ENCODE measurements at places on chromosomes 13 and 19.

DNA sequence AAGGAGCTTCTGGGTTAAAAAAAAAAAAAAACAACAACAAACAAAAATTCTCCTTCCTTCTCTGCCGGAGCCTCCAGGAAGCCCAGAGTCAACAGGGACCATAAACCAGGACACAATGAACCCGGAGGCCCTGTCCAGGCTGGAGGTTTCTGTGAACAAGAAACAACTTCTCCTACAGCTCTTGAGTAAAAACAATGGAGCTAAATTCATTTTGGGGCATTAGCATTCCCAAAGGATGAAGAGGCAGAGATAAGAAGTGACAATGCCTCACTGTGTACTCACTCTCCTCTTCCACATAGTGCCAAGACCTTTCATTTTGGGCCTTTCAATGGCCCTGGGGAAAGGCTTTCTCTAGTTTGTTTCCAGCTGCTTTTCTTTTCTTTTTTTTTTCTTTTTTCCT lies 9.0 kb downstream of the RHPN2 start:
- DNase-seq, result no peak

DNA sequence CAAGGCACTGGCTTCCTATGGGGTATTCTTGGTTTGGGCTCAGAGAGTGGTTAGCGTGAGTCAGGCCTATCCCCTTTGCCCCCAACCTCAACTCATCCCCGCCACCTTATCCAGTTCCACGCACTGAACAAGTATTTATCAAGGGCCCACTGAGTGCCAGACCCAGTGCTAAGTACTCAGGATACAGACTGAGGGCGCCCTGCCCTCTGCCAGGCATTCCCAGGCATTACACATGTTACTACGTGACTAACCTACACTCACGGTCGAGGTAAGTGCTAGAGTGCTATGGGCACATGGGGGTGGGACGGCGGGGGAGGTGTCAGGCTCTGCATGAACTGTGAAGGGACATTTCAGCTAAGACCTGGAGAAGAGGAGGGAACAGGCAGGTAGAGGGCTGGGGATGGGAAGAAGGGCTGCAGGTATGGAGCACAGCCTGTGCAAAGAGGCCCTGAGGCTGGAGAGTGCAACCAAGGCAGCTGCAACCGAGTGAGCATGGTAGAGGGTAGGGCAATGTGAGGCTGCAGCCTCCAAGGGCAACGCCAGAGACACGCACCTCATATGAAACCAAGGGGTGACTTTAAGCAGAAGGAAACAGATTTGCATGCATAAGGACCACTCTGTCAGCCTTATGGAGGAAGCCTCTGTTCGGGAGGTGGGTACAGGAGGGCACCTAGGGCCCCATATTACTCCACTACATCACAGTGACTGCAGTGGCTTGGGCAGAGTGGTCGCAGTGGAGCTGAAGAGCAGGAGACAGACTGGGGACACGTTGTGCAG lies 22.5 kb downstream of the DHRS12 start:
- DNase-seq, result no peak

DNA sequence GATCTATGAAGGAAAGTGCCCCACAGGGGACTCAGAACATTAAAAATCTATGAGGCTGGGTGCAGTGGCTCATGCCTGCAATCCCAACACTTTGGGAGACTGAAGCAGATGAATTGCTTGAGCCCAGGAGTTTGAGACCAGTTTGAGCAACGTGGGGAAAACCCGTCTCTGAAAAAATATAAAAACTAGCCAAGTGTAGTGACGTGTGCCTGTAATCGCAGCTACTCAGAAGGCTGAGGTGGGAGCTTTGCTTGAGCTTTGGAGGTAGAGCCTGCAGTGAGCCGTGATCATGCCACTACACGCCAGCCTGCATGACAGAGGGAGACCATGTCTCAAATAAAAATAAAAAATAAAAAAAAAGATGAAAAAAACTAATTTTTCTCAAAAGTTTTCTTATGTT lies 1070.6 kb downstream of the PCDH9 start:
- DNase-seq, result no peak

DNA sequence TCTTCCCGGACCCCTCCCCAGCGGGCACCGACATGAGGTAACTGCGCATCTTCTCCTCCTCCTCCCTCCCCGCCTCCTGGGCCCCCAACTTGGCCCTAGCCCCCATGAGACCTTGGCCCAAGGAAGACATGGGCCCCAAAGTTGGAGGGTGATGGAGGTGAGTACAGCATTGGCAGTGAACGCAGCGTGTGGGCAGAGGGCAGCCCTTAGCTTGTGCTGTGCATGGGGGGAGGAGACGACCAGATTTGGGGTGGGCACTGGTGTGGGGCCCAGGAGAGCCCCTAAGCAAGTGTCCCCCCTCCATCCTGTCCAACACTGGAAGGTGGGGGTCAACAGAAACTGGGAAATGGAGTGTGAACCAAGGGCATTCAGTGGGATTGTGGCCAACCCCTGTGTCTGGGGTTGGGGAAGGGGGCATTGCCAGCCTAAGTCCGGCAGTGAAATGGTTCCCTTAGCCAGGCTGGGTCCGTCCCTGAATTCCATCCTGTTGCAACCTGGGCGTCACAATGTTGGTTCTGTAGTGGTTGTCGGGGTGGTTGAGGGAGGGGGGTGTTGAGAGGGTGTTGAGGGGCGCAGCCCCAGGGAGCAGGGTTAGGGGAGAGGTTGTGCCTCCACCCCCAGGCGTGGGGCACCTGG lies 23.5 kb downstream of the NUMBL start:
- no peak for DNase-seq

DNA sequence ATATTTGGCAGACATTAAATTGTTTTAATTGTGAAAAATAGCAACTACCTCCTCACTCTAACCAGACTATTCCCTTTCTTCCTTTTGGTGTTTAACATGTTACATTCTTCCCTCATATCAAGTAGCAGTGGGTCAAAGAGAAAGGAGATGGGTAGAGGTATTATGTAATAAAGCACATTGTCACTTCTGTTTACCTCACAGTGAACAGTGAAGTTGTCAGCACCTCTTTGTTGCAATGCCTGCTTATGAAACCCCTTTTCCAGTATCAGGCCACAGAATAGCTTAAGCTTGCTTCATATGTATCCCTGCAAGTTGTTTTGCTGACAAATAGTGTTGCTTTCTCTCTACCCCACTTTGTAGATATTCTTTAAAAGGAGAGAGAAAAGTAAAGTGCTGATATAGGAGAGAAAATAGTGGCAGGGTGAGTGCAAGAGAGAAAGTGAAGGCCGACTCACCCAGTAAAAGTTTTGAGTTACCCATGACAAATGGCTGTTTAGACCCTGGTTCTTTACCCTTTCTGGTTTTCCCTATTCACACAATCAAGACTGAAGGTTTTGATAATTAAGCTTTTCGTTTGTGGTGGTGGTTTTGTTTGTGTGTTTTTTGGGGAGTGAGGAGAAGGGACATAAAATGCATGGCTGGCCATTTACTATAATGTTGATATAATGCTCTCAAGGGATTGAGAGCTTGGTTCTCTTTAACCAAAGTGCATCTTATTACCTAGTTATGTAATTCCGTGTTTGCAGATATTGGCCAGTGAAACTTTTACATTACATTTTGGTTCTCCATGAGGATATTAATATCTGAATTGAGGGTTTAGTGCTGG lies 3.7 kb downstream of the ITM2B start:
- no peak for DNase-seq

GRCh38 chr13:113741191-113741668 lies 17.8 kb upstream of the TMEM255B start:
- no peak for DNase-seq

DNA sequence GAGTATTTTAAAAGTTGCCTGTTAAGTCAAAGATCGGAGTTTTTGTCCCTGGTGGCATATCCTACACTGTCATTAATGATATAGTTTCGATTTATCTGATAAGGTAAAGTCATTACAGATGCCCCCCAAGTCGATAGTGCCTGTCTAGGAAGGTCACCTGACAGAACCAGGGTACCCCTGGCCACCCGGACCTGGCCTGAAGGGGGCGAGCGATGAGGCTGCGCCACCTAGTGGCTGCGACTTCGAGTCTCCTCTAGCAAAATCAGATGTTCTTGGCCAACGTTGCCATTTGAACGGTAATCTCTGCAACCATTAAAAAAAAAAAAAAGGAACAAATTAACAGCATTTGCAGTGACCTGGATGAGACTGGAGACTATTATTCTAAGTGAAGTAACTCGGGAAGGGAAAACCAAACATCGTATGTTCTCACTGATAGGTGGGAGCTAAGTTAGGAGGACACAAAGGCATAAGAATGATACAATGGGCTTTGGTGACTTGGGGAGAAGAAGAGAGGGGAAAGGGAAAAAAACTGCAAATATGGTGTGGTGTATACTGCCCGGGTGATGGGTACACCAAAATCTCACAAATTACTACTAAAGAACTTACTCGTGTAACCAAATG lies 565.1 kb downstream of the LIG4 start:
- DNase-seq, result no peak

DNA sequence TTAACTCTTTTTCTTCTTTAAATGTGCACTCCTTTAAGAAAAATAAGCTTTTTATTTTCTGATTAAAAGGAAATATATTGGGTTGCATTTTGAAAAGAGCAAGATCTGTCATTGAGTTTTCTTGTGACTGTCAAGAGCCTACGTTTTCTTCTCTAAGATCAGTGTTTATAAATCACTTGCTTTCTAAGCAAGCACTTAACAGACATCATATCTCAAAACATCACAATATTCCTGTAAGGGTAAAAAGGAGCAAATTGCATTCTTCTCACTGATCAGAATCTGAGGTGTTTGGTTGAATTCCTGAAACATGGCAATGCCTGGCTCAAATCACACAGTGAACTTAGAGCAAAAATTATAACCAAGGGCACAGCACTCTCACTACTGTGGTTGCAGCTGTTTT lies 231.3 kb downstream of the PCDH17 start:
- no peak for DNase-seq

GRCh38 chr19:15291548-15292021 lies 40.8 kb downstream of the BRD4 start:
- no peak for DNase-seq

DNA sequence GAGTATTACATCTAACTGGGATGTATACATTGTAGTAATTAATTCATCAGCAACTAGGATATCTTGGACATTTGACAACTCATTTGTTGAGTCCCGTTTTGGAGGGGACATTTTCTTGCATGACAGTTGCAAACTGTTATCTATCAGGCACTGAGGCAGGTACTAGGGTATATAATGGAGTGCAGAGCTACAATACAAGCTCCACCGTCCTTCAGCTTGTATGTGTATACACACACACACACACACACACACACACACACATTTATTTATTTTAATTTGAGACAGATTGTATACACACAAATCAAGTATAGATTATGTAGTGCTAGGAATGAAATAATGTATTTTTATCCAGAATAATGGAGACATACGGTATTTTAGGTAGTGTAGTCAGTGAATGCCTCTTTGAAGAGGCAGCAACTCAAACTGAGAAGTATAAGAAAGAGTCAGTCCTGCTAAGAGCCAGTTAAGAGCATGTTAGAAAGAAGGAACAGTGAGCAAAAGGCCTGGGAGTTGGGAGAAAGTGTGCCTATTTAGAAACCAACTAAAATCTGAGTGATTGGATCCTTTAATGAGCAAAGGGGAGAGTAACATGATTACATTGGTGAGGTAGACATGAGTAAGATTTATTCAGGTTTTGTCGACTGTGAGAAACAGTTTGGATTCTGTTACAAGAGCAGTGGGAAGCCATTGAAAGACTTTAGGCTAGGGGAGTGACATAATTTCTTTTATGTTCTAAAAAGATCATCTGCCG lies 74.5 kb downstream of the NBEA start:
- DNase-seq, result no peak

DNA sequence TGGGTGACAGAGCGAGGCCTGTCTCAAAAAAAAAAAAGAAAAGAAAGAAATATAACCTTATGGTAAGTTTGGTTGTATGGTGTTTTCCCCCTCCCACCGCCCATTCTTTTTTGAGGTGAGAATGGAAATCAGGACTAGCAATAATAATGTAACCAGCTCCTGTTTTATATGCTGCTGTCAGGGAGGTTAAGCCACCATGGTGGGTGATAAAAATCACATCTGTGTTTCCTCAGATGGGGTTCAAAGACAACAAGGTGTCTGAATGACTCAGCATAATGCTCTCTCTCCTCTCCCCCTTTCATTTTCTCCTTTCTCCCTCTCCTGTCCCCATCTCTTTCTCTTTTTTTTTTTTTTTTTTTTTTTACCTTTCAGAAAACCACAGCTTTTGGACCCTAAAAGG lies 28.3 kb upstream of the GARRE1 start:
- DNase-seq, result no peak

- no peak for DNase-seq
These were observed 1339.4 kb downstream of the EFNB2 start for GRCh38 chr13:105196052-105196451.

GRCh38 chr19:11404588-11405222 lies 14.4 kb downstream of the RGL3 start:
- DNase-seq, result no peak

DNA sequence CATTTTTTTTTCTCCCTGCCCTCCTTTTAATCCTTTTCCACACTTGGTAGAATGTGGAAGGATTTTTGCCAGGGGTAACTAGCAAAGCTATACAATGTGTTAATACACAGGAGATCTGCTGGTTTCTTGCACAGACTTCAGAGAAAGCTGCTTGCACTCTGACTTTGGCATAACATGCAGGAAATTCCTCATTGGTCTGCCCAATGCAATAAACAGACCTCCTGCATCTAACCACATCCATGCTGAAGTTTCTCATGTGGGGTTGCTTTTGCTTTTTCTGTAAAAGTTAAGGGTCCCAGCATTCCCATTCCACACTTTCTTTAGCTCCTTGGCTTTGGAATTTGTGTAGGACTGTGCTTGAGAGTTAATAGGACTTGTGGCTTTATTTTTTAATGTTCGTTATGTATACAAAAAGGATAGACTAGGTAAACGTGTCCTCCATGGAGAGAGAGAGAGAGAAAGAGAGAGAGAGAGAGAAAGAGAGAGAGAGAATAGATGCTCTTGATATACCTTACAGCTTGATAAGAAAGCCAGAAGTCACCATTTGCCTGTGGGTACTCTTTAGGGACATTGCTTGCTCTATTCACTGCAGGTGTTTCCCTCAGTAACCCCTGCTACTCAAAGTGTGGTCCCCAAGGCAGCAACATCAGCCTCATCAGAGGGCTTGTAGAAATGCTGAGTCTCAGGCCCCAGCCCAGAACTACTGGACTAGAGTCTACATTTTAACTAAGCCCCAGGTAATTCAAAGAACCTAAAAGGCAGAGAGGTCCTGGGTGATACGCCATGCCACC lies 170.5 kb downstream of the SHISA2 start:
- DNase-seq, result no peak

- DNase-seq, result no peak
These were observed 48.2 kb downstream of the ABCC4 start for GRCh38 chr13:95253033-95253432.

- no peak for DNase-seq
These were observed 4.0 kb downstream of the ZNF565 start for GRCh38 chr19:36210497-36210896.

DNA sequence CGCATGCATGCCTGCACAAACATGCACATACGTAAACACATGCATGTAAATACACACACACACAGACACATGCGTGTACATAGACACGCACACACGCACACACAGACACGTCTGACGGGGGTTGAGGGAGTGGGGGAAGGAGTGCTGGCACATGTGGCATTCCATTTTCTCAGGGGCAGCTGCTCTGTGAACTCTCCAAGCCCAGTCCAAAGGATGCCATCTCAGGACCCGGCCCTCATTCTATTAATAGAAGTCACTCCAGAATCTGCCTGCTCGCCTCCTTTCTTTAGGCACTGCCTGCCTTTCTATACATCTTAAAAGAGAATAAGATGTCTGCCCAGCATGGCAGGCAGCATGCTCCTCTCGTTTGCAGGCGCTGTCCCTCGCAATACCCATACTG lies 5.3 kb downstream of the ARHGEF7 start:
- DNase-seq, result no peak

Measured in stimulated activated CD8-positive, alpha-beta memory T cell treated with anti-CD3 and anti-CD28 coated beads, Interleukin-4, amount 100 ng/mL, for 4 hours (primary cell).